Fibroblast of skin of abdomen (primary cell): ENCODE measurements at places on chromosomes 1 and 21.
A peak's percentile ranks its signal among the peaks of the same experiment; 100 is the strongest.

DNA sequence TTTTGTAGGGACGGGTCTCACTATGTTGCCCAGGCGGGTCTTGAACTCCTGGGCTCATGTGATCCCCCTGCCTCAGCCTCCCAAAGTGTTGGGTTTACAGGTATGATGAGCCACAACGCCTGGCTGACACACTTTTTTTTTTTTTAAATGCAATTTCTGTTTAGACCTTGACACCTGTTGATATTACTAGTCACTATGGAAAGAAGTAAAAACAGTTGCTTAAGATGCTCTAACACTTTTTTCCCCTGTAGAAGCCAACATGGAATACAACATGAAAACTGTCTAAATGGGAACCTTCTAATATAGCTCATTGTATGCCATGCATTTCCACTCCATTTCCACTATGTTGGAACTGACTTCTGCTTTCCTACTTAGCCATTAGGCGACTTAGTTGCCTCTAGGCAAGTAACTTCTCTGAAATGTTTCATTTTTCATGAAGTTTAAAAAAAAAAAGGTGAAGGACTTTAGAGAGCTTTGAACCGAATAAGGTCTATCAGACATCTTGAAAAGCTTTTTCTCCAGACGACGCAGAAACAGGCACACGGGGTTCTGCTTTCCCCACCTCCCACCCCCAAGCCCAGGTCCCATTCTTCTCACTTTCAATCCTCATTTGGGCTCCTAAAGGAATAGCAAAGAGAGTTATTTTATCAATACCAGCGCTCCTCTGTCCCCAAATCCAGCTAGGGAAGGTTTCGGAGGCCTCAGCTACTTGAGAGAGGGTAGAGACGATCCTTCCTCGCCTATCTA, 648 bp upstream of the DR1 start:
- DNase-seq = no peak

GRCh38 chr1:103945774-103946173, 196.1 kb downstream of the AMY1C start:
- no peak for DNase-seq

DNA sequence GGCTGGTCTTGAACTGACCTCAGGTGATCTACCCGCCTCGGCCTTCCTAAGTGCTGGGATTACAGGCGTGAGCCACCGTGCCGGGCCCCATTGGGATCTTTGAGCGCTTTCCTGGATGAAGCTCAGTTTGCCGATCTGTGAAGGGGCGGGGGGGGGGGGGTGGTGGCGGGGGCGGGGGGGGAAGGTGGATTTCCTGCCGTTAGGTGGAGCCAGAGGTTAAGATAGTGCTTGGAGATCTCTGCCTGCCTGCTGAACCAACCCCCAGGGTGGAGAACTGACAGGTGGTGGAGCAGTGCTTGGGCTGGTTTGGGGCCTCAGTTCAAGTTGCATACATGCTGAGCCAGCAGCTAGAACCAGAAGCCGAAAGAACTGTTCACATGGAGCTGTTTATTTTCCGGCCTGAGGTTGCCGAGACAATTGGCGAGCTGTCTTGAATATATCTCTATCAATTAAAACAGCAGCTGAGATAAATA, 1.7 kb downstream of the TMCC2 start:
- DNase-seq = peak; percentile 52

DNA sequence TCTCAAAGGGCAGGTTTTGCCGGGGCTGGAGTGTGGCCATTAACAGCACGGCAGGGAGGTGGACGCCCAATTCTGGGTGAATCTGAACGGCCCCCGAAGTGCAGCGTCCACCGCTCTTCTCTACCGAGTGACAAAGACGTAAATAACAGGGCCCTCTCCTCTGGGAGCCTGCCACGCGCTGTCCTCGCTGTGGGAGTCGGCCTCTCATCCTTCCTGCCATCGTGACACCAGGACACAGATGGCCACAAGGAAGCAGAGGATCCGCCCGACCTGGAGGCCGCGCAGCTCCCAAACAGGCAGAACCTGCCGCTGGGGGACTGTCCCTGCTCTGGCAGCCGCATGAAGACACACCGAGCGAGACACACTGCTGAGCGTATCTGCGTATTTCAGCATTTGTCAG, 12.1 kb upstream of the CDK11B start:
- no peak for DNase-seq

GRCh38 chr1:65395887-65396612, 24.4 kb upstream of the LEPR start:
- peak; percentile 49 for DNase-seq

- DNase-seq = peak; percentile 84
Observed at GRCh38 chr1:222331340-222331739, 216.6 kb downstream of the HHIPL2 start.

GRCh38 chr1:53585129-53585528, 125.9 kb downstream of the DMRTB1 start:
- DNase-seq = peak; percentile 57

DNA sequence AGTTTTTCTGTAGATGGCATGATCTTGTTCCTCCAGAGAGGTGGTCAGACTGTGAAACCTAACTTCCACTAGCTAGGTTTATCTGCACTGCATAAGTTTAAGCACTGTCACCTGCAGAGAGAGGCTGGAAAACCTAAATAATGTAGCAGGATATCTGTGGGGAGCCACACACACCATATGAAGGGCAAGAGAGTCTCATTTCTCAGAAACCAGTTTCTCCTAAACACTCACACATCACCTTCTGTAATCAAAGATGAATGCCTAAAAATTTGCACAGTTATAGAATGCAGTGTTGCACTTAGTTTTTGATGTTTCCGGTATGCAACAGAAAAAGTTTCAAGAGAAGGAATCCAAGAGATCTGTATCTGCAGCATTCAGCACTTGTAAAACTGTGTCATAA, 654.6 kb downstream of the ADGRL2 start:
- no peak for DNase-seq

GRCh38 chr1:226678251-226678650, 60.8 kb downstream of the ITPKB start:
- DNase-seq = no peak

DNA sequence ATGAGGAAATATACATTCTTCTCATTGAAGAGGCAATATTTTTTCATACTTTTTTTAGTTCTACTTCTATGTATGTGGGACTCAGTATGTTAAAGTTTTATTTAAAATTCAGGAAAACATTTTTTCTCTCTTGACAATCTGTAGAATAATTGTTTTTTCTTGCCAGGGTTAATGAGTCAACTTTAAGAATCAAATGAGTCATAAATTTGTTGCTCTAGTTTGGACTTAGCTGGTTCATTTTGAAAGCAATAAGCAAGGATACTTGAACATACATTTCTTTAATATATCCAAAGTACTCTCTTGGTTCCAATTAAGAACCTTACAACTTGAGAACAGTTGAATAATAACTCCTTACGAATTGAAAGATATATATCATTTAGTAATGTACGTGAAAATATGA, 1145.3 kb upstream of the B3GALT2 start:
- DNase-seq = peak; percentile 5

DNA sequence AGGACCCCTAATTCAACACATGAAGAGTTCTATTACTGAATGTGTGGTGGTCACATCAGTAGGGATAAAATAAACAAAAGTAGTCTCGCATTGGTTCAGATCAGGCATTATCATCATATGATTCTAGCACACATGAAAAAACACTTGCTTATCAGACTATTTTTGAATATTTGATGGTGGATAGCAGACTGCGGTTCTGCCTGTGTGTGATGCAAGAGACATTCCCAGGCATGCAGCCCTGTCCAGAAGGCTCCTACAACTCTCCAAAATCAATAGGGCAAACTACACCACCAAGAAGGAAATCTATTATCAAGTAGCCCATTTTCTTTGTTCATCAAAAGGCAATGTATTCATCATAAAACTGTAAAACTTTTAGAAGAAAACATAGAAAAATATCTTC, 304.7 kb downstream of the DUSP10 start:
- peak; percentile 31 for DNase-seq

DNA sequence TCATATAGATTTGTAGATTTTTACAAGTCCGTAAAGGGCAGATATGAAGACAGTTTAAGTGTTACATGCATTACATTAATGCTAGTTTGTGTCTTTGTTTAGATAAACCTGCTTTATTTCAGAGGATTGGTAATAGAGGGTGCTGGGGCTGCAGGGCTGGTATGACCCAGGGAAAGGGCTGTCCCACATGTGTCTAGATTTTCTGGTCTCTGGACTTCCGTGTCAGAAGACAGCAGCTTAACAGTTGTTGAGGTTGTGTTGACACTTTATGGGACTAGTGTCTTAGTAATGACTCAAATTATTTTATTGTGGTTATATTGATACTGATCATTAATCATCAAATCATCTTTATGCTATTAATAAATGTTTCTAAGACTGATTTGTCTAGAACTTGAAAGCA, 10.1 kb downstream of the PRDM2 start:
- no peak for DNase-seq

DNA sequence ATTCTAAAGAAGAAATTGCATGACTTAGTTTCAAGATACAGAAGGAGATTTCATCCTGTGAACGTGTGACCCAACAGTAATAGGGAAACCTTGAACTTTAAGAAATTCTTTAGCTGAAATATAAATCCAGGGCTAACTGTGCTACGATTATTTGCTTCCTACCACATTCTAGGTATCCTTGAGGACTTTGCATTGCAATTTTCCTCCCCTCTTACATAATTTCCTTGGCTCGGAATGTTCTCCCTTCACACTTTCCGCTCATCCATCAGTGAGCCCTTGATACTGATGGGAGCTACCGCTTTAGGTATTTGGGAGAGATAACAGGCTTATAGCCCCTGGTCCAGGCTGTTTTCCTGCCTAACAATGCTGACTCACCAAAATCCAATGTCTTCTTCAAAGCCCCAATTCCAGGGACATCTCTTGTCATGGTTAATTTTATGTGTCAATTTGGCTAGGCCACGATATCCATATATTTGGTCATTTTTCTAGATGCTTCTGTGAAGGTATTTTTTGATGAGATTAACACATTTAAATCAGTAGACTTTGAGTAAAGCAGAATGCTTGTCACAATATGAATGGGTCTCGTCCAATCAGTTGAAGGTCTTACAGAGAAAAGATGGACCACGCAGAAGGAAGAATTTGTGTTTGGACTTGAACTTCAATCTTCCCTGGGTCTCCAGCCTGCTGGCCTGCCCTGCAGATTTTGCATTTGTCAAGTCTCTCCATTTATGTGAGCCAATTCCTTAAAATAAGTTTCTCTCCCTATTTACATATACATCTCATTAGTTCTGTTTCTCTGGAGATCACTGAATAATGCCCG, 121.2 kb downstream of the PTPN14 start:
- peak; percentile 51 for DNase-seq

DNA sequence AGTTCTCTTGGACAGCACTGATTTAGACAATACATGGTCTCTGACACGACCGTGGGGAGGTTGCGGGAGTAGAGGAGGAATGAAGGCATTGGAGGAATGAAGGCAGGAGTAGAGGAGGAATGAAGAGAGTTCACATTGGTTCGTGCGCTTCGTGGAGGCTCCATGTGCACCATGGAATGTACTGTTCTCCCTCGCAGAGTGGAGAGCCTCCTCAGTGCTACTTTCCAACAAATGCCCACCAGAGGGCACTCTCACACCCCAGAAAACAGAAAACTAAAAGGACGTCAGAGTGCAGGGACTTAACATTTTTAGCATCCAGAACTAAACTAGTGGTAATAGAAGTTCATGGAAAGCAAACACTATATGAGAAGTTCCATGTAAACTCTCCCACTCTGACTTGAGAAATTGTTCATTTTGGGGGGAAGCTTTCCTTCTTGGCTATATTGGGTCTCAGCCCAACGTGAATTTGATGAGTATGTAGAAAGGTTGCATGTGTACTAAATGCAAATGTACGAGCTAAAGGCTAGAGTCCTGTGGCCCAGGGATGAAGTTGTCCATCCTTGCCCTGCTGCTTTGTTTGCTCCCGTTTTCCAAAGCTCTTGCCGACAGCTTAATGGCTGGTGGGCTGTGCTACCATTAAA, 211.6 kb downstream of the LMX1A start:
- DNase-seq = peak; percentile 62

DNA sequence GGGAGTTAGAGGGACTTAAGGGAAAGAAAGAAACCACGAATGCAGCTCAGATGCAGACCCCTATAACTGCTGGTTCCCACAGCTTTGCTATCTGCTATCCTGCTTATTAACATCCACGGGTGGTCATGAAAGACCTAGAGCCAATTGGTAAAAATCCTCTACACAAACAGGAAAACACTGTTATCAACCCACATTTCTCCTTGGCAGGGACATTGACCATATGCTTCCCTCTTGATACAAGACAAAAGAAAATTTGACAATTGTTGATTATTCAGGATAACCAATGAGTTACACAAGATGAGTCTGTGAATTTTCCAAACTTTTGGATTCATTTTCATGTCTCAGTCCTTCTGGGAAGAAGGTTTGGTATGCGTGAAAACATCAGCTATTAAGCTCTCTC, 90.4 kb downstream of the TIAM1 start:
- DNase-seq = no peak

DNA sequence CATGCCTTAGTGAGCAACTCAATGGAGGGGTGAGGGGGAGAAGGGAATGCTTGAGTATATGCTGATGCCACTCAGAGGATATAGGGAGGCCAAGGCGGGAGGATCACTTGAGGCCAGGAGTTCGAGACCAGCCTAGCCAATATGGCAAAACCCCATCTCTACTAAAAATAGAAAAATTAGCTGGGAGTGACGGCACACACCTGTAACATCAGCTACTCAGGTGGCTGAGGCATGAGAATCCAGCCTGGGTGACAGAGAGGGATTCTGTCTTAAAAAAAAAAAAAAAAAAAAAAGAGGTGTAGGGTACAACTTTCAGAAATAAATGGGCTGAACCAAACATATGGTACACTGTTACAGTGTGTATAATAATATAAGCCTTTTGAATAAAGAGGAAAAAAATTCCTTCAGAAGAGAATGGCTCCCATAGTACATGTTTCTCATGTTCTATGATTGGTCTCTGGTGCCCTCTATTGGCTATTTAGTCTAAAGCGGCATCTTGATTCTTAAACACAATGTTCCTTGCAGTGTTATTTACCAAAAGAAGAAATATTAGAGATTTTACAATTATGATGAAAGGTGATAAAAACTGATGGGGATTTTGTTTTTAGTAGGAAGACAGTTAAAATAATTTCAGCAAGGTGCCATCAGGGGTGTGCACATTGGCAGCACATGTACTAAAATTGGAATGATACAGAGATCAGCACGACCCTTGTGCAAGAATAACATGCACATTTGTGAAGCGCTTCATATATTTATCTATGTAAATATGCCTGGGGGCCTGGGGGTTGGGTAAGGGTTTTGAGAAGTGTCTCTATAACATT, 109.8 kb downstream of the PATJ start:
- DNase-seq = peak; percentile 69

- no peak for DNase-seq
Observed at GRCh38 chr1:164092603-164093353, 466.2 kb upstream of the PBX1 start.

DNA sequence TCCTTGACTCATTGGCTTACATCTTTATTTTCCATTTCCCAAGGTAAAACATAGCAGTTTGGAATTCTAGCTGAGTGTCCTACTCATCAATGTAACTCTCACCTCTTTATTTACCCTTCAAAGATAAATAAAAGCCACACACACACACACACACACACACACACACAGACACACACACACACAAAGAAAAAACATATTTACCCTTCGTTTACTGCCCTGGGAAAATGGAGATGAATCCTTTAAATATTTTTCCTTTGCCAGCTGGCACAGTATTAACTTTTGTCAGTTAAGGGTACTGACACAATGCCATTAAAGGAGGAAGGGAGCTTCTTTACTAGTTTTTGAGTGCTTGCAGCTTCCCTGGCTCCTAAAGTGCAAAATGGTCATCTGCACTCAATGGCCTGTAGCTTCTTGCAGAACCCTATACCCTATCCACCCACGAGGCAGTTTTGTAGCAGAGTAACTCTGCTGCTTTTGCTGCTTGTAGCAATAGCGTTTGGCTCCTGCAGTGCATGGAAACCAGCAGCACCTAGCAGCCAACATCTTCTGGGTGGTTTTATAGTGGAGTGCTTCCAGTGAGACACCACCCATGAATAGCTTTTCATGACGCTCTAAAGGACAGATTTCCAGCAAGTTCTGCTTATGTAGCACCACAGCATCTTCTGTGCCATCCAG, 103.7 kb downstream of the HS2ST1 start:
- DNase-seq = no peak
